Glomerular endothelial cell (primary cell): ENCODE measurements at places on chromosomes 5 and 9. TPM values are rescaled to one million over a fixed set of nuclear protein-coding genes. Genes with fewer than 3 reads are reported as not detected.

GRCh38 chr9:133321411-133321935, 14.5 kb downstream of the SURF6 start:
- no peak for DNase-seq

- DNase-seq: no peak
These were observed 17.9 kb upstream of the LHX6 start for GRCh38 chr9:122246666-122247065.

DNA sequence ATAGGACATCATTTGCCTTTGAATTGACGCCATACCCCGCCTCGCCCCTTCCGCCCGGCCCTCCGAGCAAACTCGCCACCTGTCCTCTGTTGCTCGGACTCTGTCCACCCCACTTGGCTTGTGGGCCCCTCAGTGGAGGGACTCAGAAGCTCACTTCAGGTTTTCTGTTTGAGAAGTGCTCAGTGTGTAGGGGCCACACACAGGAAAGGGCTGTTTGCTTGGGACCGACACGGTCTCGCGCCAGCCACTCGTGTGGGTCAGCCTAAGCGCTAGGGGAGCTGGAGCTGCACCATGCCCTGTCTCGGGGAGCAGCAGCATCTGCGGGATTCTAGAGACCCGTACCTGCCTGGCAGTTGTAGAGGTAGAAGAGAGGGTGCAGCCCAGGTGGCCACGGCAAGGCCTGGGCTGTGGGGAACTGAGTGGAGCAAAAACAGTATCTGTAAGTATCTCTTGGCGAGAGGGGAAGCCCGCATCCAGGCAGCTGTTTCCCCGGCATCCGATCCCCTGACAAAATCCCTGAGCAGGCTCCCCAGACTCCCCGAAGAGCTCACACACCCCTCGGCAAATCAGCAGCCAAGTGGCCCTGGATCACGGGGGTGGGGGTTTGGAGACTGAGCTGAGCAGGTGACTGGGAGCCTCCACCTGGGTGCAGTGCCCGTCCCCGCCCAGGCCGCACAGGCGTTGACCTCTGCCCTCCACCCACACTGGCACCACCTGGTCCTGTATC, 52.2 kb downstream of the COL5A1 start:
- no peak for DNase-seq

DNA sequence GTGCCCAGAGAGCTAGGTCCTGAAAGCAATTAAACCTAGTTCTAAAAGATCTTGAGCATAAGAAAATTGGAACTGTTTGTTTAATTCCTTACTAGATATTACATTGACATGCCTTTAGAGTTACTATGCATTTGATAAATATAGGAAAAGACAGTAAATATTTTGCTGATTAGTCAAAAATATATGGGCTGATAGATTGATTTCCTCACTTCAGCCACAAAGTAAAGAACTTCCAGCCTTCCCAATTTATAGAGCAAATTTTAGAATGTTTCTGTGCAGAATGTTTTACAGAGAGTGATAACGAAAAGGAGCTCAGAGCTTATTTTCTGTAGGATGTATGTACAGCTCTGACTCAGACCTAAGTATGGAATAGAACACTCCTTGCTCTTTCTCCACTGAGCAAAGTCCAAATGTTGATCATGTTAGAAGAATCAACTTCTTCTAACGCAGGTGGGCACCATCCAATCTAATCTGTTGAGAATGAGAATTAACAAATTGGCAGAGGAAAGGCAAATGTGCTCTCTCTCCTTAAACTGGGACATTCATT, 72.9 kb upstream of the PAM start:
- DNase-seq: no peak

The CBY3 gene
- 3.0 TPM in 1 of 2 replicates, not detected in the other for total RNA-seq
